Thyroid gland (tissue), 4 donors: ENCODE measurements at places on chromosomes 12 and 14. TPM values are rescaled to one million over a fixed set of nuclear protein-coding genes. Genes with fewer than 3 reads are reported as not detected.

- no peak for DNase-seq
Observed at GRCh38 chr14:78104160-78104559, 66.0 kb upstream of the NRXN3 start.

DNA sequence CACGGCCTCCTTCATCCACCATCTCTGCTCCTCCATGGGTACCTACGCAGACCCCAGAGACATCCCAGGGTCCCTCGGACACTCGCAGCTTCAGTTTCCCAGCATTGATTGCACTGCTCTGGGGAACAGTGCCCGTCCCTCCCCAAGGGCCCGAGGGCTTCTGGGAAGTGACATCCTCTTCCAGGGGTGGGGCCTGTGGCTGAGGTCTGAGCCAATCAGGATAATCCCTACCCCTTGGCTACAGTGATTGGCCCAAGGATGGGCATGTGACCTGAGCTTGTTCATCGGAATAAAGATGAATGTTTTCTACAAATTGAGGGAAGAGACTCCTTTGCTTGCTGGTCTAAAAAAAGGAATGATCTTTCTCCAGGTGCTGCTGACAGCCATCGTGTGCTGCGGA is 37.3 kb upstream of the MYL2 start:
- no peak for DNase-seq

DNA sequence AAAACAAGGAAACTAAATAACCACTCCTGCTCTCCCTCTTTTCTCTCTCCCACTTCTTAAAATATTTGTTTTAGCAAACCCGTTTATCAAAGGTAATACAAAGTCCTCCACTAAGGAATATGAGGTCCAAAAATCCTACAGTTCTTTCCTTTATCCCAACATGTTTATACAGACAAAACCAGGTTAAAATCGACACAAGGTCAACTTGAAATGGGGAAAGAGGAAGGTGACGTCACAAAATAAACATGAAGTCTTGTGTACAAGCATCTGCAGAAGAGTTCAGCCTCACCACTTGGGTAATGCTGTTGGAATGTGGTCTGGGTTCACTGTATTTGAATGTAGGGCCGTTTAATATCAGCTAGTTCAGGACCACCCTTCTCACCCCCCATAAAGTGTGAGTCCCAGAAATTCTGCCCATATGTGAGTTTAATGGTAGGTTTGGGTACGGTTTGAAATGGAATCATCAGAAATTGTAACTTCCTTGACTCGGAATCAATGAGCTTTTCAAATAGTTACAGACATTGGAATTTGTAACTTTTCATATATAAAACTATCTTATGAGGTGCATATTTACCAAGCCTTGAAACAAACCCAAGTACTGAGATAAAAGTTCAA is 120.0 kb upstream of the SLC38A2 start:
- DNase-seq: no peak

DNA sequence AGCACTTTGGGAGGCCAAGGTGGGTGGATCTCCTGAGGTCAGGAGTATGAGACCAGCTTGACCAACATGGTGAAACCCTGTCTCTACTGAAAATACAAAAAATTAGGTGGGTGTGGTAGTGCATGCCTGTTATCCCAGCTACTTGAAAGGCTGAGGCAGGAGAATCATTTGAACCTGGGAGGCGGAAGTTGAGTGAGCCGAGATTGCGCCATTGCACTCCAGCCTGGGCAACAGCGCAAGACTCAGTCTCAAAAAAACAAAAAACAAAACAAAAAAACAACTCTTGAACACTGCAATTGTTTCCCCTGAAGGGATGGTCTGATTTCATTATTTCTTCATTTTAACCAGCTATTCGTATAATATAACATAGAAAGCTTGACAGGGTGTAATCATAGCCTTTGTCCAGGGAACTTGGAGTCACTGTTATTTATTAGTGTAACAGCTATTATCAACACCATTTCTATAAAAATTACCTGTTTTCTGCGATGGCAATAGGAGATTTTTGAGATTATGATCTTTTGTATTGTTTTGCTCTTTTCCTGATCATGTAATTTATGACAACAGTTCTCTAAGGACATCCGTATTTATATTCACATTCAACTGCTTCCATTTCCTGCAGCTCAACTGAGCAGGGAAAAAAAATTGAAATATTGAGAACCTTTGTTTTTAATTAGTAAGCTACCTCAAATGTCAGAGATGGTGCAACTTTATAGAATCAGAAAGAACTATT is 94.7 kb downstream of the DIP2B start:
- DNase-seq: no peak

GRCh38 chr14:98685725-98686124 is 586.3 kb downstream of the BCL11B start:
- no peak for DNase-seq

DNA sequence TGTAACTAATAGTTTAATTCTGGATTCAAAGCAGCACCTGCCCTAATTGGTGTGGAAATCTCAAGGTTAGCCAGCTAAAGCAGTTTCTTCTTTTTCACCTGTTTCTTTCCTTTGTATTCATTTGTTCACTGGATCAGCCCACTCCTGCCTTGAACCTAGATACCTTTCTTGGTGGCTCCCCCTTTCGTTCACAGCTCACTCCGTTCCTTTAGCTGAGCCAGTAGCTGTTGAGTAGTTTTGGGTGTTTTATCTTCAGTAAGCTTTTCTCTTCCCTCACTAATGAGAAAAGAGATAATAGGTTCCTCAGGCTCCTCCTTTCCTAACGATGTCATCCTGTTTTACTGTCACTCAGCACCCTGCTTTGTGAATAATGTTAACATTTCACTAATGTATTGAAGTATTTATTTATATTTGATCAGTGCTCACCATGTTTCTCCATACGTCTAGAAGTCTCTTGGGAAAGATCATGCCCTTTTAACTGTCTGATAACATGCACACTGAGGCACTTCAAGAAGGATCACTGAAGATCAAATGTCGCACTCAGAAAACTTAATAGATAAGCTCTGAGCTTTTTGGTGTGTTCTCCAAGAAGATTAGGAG is 121.1 kb downstream of the TGFB3 start:
- no peak for DNase-seq

Gene LRP10
- 121 TPM for total RNA-seq
